ENCODE measurements at places on chromosomes 7 and 10.

- DNase-seq: no peak
Observed at GRCh38 chr10:49634069-49634660, 20.3 kb downstream of the CHAT start.

DNA sequence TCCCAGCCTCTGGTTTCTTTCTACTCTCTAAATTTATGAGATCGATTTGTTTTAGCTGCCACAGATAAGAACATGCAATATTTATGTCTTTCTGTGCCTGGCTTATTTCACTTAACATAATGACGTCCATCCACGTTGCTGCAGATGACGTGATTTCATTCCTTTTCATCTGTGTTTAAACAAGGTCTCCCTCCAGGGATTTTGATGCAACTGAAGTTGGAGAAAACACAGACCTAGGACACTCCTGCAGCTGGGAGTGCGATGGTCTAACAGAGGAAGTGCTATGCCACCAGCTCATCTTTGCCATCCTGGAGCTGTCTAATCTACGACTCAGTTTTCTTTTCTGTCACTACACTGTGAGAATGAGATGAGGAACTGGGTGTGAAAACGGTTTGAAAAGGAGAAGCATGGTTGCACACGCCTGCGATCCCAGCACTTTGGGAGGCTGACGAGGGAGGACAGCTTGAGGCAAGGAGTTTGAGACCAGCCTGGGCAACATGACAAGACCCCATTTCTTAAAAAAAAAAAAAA is 1.5 kb upstream of the KCTD7 start:
- no peak for DNase-seq

- no peak for DNase-seq
Observed at GRCh38 chr10:35608328-35608672, 3.2 kb downstream of the GJD4 start.

- DNase-seq: no peak
Observed at GRCh38 chr10:72316748-72317435, 37.8 kb downstream of the DNAJB12 start.

- no peak for DNase-seq
Observed at GRCh38 chr10:22710139-22710745, 4.1 kb downstream of the PIP4K2A start.

- no peak for DNase-seq
Observed at GRCh38 chr7:133155642-133156041, 73.8 kb upstream of the CHCHD3 start.

- no peak for DNase-seq
Observed at GRCh38 chr7:118046801-118047200, 137.2 kb upstream of the LSM8 start.

GRCh38 chr7:139203992-139204391 is 27.0 kb upstream of the UBN2 start:
- DNase-seq: no peak

DNA sequence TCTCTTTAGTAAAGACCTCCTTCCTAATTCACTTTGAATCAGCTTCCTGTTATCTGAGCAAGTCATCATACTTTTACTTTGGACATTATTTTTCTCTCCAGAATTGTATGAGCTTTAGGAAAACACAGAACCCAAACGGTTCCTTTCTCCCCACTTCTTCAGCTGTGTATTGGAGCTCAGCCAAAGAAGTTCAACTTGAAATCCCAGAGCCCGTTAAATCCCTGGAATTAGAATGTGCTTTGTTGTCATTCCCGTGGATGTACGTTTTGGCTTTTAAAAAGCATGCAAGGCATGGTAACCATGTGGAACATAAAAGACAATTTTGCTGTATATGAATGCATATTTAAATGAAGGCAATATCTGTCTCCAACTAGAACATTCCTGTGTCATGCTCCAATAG is 46.6 kb downstream of the AGMO start:
- DNase-seq: no peak

DNA sequence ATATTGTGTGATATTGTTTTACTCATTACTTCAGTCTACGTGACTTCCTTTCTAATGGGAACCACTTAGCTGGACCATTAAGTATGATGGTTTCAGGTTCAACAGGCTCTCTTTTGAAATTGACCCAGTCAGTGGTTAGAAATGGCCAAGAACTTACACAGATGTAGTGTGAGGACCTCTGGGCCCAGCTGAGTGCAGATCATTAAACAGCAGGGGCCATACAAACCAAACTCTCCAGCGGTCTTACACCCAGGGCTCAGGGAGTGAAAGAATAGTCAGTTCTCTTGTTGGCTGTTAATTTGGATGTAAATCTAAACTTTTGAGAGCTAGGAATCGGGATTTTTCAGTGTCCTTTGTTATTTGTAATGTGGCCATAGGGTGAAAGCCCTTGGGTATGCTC is 107.3 kb downstream of the CELF2 start:
- DNase-seq: no peak

DNA sequence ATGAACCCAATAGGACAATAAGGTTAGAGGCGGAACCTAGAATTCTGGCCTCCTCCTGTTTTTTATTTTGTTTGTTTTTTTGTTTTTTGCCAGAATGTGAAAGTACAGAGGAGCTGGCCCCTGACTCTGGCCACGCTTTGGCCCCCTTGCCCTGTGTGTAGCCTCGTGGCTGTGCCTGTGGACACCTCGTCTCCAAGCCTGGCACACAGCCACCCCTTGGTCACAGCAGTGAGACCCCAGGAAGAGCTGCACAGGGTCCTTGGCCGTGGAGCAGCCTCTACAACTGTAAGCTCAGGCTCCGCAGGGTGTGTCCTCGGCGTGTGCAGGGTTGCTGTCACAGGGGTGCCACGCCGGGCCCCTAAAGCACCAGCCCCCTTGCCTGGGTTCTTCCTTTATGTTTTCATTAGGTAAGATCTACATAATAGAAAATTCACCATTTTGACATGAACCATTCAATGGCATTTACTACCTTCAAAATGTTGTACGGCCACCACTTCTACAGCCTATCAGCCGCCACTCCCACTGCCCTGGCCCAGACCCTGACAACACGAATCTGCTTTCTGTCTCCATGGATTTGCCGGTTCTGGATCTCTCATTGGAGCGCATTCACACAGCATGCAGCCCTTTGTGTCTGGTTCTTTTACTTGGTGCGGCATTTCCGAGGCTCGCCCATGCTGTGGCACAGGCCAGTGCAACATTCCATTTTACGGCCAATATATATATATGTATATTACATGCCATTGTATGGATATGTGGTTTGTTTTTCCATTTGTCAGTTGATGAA is 51.0 kb downstream of the AMZ1 start:
- DNase-seq: no peak

GRCh38 chr10:58627392-58627791 is 114.7 kb downstream of the BICC1 start:
- no peak for DNase-seq

- no peak for DNase-seq
Observed at GRCh38 chr10:26624006-26624405, 73.5 kb upstream of the PDSS1 start.

DNA sequence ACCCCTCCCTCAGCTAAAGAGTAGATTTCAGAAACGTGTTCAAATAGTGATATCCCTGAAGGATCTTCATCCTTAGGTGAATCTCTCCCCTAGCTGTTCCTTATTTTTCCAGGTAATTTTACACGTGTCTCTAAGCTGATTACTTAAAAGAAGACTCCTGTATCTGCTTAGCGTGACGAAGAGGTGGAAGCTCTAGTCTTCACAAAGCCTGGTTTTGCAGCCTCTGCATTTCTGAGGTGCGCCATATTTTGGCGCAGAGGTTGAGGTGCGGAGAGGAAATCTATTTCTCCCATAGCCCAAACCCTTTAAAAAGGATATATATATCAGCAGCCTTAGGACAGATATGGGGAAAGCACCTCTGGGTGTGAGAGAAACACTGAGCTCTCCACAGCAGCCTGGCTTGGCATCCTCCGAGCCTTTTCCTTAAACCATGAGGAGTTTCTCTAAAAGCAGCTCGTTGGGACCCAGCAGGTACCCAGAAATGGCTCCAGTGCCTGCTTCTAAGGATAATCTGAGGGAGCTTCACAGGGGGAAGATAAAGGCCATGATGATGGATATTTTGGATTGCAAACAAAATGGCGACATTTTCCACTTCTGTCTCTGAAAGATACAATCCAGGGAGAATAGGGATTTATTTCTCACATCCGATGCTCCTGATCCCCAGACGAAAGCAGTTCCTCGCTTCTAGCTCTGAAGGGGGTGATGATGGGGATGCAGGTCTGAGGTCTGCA is 3.0 kb upstream of the HOXA2 start:
- no peak for DNase-seq

GRCh38 chr10:56142092-56142728 is 218.8 kb downstream of the ZWINT start:
- DNase-seq: no peak

DNA sequence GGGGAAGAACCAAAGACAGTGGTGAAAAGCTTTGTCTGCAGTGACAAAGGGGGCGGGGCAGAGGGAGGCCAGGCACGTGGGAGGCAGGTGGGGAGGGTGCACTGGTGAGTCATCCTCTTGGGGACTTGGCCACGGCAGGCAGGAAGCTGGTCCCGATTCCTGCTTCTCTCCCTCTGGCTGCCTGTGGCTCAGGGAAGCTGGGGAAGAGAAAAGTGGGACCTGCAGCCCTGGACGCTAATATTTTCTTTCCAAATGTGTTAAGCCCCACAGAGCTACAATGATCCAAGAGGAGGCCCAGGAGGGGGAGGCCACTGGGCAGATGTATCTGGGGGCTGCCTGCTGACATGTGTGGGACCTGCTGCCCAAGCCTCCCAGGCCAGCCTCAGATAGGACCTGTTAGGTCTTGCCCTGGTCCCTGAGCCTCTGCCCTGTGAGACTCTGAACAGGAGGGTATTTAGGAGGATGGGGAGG is 231.8 kb downstream of the KCNMA1 start:
- no peak for DNase-seq

DNA sequence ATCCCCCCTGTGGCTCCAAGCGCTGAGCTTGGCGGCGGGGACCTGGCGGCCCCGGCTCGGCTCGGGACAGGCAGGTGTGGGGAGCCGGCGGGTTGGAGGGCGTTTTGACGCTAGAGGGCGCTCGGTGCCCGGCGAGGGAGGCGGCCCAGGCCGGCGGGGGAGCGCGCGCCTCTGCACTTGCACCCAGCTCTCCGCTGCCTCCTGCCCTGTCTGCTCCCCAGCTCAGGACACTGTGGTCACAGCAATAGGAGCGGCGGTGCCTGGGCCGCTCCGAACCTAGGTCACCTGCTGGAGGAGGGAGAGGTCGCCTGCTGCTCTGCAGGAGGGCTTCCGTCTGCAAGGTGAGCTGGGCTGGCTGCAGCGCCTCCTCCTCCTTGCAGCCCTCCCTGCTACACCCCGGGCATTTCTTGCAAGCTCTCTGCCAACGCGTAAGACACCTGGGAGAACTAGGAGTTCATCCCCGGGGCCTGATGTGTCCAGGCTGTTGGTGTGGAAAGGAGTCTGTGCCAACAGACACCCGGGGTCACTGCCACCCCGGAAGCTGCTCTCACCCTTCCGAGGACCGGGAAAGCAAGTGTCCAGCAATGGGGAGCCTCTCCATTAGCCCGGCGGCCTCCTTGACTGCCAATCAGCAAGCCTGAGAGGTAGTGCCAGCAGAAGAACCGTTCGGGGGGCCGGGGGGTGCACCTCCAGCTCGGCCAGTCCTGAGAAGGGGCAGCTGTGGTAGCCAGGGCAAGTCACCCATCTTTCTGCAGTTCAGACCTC is 620.4 kb downstream of the GALNT17 start:
- DNase-seq: peak; percentile 77

DNA sequence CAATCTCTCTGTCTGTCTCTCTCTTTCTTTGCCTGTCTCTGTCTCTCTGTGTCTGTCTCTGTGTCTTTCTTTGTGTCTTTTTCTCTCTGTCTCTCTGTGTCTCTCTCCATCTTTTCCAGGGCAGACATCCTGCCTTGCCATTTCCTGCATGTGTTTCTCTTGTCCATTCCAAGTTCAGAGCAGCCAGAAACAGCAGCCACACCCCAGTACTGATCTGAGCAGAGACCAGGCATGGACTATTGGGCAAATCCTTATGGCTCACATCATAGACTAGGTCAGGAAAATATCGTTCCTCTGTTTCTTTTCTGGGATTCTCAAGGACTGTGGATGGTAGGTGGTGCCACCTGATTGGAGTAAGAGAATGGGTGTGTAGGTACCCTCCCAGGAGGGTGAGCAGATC is 95.8 kb downstream of the RAMP3 start:
- DNase-seq: no peak

- peak; percentile 36 for DNase-seq
Observed at GRCh38 chr7:45193828-45194227, 36.2 kb downstream of the RAMP3 start.

DNA sequence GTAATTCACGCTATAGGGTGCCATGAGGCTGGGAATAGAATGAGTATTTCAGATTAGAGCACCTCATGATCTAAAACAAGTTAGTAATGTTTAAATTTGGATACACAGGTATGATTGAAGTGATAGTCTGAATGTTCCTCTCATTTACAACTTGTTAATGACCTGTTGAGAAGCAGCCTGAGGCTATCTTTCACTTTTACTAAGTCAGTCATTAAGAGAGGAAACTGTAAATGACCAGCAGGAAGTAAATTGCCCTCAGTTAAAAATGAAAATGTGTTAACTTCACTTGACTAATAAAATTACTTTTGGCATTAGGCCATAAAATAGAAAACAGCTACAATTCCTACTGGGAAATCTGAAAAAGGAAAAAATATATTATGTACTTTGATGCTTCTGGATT is 1042.0 kb downstream of the DNAJB9 start:
- no peak for DNase-seq

- peak; percentile 49 for DNase-seq
Observed at GRCh38 chr7:97018791-97019531, 5.7 kb downstream of the DLX5 start.

All from right forelimb (tissue), 1 donor.